ENCODE measurements at places on chromosomes 5 and 9.

DNA sequence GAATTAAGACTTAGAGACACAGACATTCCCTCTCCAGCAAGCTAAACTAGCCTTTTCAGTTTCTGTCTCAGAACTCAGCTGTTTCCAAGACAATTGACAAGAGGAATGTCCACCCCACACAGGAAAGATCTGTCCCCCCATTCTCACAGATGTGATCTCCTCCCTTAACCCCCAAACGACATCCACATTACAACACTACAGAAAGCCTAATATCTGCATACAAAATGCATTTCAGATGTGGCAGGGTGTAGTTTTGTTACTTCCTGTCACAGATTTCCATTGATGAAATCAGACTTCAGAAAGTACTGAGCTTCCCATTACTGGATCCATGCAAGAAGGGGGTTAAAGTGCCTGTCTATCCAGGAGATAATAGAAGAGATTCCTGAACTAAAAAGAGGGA is 2.9 kb upstream of the ARSI start:
- peaks cover 14% of the 10 kb centered on the region for H3K27me3 ChIP-seq
- no peak for DNase-seq
- H3K4me3 ChIP-seq = no peak overlapping the region
- H3K4me1 ChIP-seq = no peaks in the 10 kb centered on the region
- H3K36me3 ChIP-seq = no peaks in the 10 kb centered on the region

DNA sequence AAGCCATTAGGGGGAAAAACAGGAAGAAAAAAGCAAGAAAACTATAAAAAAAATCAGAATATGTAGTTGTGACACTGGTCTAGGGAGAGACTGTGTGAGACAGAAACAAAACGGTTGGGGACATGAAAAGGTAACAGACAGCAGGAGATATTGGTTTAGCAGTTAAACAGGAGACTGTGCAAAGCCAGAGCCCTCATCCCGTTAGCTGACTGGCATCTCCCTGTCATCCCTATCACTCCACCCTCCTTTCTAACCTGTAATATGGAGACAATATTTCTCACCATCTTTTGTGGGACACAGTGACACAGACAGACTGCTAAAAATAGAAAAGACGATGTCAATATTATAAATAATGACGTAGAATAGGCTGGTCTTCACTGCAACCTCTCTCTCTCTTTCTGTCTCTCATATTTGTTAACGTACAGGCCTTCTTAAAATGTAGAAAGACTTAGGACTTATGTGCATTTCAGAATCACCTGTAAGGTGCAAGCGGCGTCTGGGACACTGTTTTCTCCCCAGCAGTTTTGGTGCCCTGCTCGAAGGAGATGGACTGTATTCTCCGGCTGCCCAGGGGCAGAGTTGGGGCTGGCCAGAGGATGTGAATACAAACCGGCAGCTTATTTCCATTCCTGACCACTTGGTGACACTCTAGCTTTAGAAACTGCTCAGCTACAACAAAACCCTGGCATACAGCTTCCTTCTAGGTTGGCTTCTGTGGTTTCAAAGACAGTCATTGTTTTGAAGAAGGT is 190.6 kb downstream of the MAT2B start:
- H3K36me3 ChIP-seq = no peaks in the 10 kb centered on the region
- H3K4me3 ChIP-seq = no peak overlapping the region
- peak; percentile 41 for DNase-seq
- no peaks in the 10 kb centered on the region for H3K27me3 ChIP-seq

GRCh38 chr9:128771094-128771721 is 519 bp downstream of the ZER1 start:
- no peaks in the 10 kb centered on the region for H3K27me3 ChIP-seq
- peak overlapping the region; percentile 74 for H3K4me3 ChIP-seq
- no peaks in the 10 kb centered on the region for H3K36me3 ChIP-seq
- peak overlapping the region; percentile 89 for H3K27ac ChIP-seq

DNA sequence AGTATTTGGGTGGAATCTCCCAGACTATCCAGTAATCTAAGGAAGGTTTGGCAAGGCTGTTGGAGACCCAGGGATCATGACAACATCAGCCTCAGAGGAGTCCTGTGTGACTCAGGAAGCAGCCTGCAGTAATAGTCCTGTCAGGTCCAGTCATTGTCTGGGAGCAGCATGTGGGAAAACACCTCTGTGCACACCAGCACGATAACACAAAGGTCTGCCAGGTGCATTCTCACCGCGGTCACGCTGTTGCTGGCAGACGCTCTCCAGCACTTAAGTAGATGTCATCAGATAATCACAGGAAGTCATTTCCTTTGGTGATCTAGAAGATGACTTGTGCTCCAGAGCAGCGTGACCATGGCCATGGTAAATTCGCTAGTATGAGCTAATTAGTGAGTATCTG is 99.2 kb upstream of the IQGAP2 start:
- no peak for DNase-seq
- H3K4me3 ChIP-seq = no peak overlapping the region
- no peak overlapping the region for H3K27ac ChIP-seq

DNA sequence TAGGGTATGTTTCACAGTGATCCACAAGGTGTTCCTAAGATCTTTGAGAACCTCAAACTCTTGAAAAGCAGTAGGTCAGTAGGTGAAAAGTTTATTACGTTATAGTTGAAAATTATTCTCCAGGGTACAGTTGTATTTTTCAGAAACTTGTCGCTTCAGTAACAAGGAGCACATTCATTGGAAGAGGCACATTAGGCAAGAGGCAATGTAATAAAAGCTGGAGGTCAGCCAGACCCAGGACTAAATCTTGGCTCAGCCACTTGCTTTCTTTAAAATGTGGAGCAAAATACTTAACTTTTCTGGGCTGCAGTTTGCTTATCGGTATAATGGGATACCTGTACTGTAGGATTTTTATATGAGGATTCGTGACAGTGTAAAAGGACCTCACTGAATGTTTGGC is 45.6 kb downstream of the TLE4 start:
- peaks cover 19% of the 10 kb centered on the region for H3K4me1 ChIP-seq
- H3K4me3 ChIP-seq = no peak overlapping the region
- peak overlapping the region; percentile 20 for H3K27ac ChIP-seq
- H3K27me3 ChIP-seq = no peaks in the 10 kb centered on the region

DNA sequence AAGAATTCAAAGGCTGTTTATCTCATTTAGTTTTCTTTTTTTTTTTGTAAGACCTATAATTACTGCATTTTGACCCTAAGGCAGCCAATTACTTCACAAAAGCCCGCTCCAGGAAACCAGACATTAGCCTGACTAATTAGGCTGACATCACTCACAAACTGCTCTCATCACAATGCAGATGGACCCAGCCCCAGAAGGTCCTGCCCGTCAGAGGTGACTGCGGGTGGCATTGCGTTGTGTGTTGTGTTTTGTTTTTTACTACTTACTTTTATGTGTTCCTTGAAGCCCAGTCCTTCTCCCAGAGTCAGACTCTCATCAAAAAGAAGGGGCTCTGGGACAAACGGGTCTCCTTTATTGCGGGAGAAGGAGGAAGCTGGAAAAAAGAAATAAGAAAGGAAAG is 172.2 kb downstream of the HSD17B3 start:
- H3K4me3 ChIP-seq = no peak overlapping the region
- no peaks in the 10 kb centered on the region for H3K36me3 ChIP-seq
- H3K27me3 ChIP-seq = no peaks in the 10 kb centered on the region
- H3K27ac ChIP-seq = no peak overlapping the region
- H3K4me1 ChIP-seq = no peaks in the 10 kb centered on the region

GRCh38 chr5:131272307-131272706 is 8.5 kb downstream of the CDC42SE2 start:
- H3K27ac ChIP-seq = no peak overlapping the region
- no peak for DNase-seq
- H3K4me1 ChIP-seq = no peaks in the 10 kb centered on the region
- H3K27me3 ChIP-seq = no peaks in the 10 kb centered on the region
- H3K36me3 ChIP-seq = no peaks in the 10 kb centered on the region
